ENCODE measurements at places on chromosomes 3 and 15. TPM values are rescaled to one million over a fixed set of nuclear protein-coding genes. Genes with fewer than 3 reads are reported as not detected.

Gene OXTR
- total RNA-seq = 0.68 TPM

Gene TPRA1
- 48.8 TPM for total RNA-seq

Gene COL6A5
- not detected for total RNA-seq

Gene SAMD7
- not detected for total RNA-seq

Gene GPR62
- total RNA-seq = under 0.01 TPM
